Hematopoietic multipotent progenitor cell treated with erythropoietin and hydrocortisone succinate and interleukin-3 and kit ligand, for 15 days (in vitro differentiated cells): ENCODE measurements at places on chromosomes 16 and 17.

GRCh38 chr17:73827627-73828291, 183.5 kb upstream of the SDK2 start:
- DNase-seq = no peak

GRCh38 chr17:79098282-79098867, 23.8 kb downstream of the ENGASE start:
- DNase-seq = no peak

DNA sequence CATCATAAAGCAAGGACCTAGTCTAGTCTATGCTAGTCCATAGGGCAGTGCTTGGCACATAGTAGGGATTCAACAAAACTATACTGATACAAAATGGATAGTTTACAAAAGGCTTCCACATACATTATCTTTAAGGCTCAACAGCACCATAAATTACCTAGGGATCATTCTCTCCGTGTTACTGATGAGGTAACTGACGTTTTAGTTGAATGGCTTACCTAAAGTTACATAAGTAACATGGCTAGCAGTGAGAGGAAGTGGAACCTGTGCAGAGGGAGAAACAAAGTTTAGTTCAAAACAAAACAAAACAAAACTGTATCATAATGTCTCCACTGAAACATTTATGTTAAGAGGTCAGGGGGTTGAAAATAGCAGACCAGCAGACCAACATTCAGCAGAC, 7.9 kb downstream of the RPTOR start:
- no peak for DNase-seq

GRCh38 chr16:23420011-23420410, 33.0 kb downstream of the COG7 start:
- DNase-seq = no peak

DNA sequence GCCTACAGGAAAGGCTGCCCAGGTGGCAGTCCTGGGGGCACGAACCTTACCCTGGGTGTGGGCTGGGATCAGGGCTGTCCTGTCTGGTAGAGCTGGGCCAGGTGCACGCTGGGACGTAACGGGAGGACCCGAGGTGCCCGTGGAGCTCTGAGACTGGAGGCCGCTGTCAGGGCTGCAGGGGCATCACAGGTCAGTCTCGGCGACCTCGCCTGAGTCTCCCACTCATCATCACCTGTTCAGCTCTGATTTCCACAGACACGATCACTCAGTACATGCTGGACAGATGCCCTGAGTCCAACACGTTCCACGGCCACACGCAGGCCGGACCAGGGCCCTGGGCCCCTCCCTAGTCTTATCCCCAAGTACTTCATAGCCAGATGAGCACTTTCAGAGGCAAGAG, 4.7 kb upstream of the CD300C start:
- DNase-seq = no peak

- DNase-seq = no peak
Measured at GRCh38 chr17:42775534-42776098, 2.4 kb downstream of the VPS25 start.

DNA sequence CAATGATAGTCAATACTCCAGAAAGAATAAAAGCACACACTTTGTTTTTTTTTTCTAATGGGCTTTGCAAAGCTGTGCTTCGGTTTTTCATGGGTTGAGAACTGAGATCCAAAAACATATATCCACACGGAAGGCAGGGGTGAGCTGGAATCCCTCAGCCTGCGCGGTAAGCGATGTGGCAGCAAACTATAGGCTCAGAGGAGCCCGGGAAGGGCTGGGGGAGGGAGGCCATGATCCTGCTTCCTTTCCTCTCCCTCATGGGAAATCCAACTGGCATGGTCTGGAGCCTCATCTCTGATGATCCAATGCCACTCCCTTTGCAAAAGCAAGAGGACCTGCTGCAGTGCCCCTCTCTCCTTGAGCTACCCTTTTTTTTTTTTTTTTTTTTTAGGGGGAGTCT, 8.2 kb downstream of the RBFOX3 start:
- no peak for DNase-seq

- no peak for DNase-seq
Measured at GRCh38 chr17:78868391-78868790, 27.8 kb upstream of the USP36 start.

GRCh38 chr17:4931963-4932362, at the start of gene GP1BA:
Gene GP1BA, plus strand, starts transcription at chr17:4932277. Its CDS starts 328 bp downstream, at chr17:4932605.
- DNase-seq = no peak

DNA sequence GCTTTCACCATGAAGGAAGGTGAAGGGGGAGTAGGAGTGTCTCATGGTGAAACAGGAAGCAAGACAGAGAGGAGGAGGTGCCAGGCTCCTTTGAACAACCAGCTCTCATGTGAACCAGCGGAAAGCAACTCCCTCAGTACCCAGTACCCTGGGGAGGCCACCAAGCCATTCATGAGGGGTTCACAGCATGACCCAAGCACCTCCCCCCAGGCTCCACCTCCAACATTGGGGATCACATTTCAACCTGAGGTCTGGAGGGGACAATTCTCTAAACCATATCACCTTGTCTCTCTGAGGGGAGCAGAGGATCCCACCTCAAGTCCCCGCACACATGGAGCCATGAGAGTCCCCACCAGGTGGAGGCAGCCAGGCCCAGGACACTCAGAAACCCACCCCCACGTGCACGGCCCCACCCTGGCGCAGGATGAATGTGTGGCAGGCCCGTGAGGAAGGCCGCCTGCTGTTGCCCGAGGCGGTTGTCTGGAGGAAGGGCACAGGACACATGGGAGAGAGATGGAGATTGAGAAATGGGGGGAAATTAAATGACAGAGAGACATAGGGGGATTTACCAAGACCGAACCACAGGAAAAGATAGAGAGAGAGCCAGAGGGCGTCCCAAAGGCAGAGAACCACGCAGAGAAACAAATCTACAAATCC, 85.9 kb downstream of the TMEM132E start:
- no peak for DNase-seq

DNA sequence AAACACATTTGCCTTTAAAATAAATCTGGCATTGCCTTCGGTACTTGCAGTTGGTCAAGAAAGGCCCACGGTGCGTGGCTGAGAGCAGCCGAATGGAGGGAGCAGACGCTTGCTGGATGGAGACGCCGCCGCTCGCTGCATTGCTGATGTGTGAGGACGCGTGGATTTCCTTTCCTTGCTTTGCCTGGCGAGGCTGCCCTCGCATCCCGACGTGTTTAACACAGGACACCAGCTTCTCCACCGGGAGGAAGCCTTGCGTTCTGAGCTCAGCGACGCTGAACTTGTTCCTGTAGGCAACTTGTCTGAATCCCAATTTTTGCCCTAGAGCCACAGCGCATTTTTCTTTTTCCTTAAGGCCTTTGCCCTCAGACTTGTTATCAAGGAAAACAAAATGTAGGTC, 45.8 kb downstream of the COX4I1 start:
- no peak for DNase-seq

DNA sequence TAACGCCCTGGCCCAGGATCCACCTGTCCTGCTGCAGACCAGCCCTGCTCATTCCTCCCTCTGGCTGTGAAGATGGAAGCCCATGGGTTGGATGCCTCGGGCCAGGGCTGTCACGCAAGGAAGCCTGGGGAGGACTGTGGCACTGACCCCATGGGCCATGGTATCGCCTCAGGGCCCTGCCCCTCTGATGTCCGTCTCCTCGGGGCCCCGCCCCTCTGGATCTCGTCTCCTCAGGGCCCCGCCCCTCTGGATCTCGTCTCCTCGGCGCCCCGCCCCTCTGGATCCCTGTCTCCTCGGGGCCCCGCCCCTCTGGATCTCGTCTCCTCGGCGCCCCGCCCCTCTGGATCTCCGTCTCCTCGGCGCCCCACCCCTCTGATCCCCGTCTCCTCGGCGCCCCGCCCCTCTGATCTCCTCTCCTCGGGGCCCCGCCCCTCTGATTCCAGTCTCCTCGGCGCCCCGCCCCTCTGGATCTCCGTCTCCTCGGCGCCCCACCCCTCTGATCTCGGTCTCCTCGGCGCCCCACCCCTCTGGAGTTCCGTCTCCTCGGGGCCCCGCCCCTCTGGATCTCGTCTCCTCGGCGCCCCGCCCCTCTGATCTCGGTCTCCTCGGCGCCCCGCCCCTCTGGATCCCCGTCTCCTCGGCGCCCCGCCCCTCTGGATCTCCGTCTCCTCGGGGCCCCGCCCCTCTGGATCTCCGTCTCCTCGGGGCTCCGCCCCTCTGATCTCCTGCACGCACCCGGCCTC, 24.0 kb downstream of the METRNL start:
- DNase-seq = no peak

DNA sequence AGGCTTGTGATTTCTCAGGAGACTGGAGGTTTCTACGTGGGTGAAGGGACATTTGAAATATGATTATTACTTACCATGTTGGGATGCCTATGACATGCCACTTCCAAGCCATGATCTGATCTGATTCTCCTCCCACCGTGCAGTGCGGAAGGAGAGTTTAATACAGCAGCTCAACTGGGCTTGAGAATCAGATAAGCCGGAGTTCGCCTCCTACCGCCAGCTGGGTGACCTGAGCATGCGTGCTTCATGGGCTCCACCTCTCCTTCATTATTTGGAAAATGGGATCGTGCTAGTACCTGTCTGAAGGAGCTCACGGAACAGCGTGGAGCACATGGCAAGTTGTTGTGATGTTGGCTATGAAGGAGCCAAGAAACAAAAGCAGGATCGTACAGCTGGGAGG, 12.4 kb upstream of the TIMP2 start:
- DNase-seq = no peak

- peak; percentile 90 for DNase-seq
Measured at GRCh38 chr16:19502395-19503131, 19.3 kb downstream of the GDE1 start.

GRCh38 chr16:86630471-86630870, 52.1 kb downstream of the FOXL1 start:
- DNase-seq = no peak

DNA sequence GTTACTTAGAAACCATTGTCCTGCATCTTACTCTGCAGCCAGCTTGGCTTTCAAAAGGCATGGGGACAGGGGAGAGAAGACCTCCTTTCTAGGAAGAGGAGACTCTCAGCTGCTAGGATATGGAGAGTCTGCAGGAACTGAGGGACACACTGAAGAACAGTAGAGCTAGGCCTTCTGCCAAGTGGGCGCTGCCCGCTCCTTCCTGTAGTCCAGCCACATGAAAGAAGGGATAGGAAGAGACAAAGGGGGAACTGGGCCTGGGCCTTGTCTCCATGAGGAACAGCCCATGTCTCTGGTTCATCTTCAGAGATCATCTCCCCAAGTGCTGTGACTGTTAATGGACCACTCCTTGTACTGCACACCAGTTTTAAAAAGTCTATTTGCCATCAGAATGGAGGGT, 78.4 kb downstream of the SYCE1L start:
- no peak for DNase-seq

DNA sequence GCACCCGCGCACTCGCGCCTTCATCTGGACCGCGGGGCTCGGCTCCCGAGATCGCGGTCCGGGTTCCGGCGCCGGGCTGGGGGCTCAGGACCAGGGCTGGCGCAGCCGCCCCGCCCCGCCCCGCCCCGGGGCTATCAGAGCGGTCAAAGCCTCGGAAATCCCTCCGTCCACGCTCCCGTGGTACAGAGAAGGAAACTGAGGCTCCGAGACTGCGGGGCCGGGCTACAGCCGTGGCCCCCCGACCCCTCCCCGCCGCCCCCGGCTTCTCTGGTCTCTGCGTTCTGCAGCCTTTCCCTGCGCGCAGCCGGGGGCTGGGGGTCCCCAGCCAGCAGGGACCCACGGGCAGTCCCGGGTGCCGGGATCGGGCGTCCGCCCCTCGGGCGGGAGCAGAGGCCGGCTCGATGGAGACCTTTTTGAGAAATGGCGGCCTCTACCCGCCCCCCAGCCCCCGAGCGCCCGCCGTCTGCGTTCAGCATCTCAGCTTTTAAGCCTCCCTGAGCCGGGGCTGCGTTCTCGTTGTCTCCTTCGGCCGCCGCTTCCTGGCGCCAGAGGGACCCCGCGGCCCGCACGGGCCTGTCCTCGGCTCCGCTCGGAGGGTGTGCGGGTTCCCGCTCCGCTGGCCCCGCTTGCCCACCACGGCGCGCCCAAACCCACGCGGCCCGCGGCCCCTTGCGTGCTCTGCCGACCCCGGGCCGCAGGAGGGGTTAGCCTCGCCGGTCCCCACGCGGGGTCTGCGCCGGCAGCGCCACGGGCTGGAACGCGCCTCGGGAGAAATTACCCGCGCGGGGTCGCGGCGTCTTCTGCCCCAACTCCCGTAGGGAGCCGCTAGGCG, 1.5 kb upstream of the NPTX1 start:
- DNase-seq = no peak

DNA sequence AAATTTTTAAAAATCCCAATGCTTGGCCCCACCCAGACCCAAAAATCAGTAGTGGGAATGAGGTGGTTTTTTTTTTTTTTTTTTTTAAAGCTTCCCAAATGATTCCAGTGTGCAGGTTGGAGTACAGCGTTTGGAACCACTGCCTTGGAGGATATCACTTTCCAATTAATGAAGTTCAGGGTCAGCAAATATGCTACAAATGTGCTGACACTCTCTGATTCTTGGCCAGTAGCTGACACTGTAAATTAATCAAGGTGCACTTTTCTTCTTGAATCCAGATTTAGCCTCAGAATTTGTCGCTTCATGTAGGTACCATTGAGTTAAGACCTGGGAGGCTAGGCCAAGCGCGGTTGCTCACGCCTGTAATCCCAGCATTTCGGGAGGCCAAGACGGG, 230.2 kb downstream of the SNX29 start:
- no peak for DNase-seq

DNA sequence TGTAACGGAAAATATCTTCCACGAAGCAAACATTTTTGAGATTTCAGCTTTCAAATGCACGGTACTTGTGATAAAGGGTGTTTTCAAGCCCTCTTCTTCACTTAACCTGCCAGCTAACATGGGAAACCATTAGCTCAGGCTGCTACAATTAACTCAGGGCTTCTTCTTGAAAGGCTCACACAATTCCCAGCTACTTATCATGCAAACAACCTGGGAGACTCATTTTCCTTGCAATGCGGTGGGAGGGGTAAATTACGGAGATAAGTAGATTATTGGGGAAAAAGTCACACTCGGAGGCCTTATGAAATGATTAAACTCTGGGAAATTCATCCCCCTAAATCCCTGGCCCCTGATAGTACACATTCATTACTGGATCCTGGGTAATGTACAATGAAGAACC, 266.4 kb downstream of the STX8 start:
- no peak for DNase-seq

DNA sequence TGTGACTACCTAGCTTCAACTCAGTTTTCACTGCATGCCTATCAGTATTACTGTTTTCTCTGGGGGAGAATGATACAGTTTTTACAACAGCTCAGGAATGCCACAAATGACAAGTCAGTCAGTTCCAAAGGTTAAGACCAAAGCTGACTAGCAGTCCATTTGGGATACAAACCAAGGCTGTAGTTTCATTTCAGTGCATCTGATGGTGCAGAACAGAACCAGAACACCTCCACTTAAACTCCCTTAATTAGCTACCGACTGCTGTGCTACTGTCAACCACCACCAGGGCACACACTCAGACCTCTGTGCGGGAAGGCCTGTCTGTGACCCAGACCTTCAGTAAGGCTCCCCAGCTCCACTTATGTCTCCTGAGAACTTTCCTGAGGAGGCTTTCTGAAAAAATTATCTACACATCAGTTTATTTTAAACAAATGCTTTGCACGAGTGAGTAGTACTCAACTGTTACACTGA, 20.4 kb downstream of the NFE2L1 start:
- DNase-seq = no peak

DNA sequence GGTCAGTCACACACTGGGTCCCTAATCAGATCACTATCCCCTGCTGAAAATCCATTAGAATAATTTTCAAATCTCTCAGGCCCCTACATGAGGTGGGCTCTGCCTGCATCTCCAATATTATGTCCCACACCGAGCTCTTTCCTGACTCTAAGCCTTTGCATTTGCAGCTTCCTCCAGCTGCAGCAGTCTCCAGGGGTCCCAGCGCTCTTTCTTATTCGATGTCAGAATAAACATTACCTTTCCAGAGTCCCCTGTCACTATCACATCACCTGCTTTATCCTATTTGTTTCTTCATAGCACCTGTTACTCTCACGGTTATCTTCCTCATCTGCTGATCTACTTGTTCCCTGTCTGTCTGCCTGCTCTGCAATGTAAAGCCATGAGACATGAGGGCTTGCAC, 57.3 kb upstream of the MON1B start:
- no peak for DNase-seq
